ENCODE measurements at places on chromosomes 7 and 10. TPM values are rescaled to one million over a fixed set of nuclear protein-coding genes. Genes with fewer than 3 reads are reported as not detected.

Gene KLF14
- total RNA-seq, result not detected

Gene MRLN
- not detected for total RNA-seq

Gene EVX1
- not detected for total RNA-seq

DNA sequence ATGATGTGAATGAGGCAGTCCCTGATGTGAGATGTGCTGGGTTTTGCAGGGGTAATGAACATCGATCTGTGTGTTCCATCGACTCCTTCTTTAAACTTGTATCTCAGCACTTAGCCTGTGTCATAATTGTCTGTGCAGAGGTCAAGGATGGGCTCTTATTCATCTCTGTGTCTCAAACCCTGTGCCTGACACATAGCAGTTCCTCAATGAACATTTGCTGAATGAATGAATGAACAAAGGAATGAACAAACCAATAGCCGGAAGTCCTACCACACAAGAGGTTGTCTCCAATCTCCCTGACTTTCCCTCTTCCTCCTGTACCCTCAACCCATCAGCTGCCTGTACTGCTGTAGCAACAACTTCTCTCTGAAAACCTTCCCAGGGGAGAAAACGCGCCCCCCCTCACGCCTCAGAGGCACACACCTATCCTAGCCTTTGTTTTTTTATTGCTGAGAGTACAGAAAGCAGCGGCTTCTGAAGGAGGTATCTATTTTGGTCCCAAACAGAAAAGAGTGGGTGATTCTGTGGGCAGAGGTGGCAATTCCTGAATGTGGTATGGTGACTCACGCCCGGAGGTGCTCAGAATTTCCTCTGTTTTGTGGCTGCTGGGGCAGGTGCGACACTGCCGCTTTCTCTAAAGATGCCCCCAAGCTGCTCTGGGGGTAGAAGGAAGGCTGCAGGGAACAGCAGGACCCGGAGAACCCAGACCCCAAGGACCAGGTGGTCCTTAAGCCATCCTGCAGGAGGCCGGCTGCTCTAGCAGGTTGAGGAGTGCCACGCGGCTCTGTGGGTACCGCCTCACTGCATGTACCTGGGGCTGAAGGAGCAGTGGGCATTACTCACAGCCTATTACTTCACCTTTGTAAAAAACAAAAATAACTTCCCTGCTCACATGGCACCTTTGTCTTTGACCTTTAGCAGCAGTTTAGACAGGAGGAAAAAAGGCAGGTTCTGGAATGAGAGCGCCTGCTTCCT is 9.6 kb downstream of the IL2RA start:
- DNase-seq, result peak; percentile 10

GRCh38 chr7:66013938-66014337 is 31.9 kb upstream of the GUSB start:
- DNase-seq, result peak; percentile 31

GRCh38 chr7:44396931-44397545 is 71.6 kb upstream of the CAMK2B start:
- no peak for DNase-seq

DNA sequence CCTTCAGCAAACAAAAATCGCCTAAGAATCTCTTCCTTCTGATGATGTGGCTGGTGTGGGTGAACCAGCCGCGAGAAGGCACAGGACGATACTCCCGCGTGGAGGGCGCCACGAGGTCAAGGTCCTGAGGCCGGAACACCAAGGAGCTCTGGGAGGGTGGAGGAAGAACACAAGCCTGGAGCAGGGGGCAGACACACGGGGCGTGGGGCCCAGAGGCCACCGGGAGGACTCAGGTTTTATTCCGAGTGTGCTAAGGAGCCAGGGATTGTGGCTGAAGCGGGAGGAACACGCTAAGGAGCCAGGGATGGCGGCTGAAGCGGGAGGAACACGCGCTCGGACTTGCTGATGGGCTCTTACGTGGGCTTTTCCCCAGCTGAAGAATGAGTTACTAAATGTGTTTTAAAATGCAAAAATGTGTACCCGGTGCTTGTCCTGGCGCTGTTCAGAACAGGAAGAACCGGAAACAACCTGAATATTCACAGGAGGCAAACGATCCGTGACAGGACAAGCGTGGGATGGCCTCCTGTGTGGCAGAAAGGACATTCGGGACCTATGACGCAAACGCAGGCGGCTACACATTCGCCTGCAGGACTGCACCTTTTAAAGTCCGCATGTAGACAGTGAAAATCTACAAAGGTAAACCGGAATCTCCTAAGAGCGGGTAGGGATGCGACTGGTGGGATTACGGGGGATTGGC is 64.0 kb downstream of the MAD1L1 start:
- DNase-seq, result peak; percentile 5

DNA sequence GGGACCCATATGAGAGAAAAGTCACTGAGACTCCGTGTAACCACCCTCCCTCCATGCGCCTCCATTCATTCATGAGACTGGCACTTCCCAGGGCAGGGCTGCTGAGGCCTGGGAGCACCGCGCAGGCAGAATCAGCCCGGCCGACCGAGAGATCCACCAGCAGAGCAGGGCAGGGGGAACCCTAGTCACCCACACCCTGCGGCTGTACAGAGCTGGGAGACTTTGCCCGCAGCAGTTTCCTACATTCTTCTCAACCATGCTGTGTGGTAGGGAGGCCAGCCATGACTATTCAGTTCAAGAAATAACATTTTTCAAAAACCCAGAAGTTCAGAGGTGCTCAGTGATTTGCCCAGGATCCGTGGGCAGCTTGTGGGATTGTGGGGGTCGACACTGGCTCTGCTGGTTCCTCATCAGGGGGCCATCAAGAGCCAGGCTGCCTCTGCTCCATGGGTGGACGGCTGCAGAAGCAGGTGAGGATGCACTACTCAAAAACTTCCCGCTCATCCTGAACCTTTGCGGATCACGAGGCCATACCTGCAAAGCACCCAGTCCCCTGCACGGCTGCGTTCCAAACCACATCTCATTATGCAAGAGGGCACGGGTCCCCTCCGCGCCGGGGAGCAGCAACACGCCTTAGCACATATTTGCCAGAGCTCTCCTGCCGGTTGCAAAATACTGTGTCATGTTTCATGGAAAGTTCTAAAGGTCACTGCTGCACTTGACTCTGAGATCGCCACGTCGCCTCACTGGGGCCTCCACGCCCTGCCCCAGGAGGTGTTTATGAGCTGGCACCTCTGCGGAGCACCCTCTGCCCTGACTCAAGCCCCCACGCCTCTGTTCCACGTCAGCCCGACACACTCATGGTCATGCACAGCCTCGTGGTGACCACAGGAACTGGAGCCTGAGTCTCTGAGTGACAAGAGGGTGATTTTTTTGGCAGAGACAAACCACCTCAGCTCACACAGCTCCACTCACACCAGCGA is 132.0 kb downstream of the PRKAG2 start:
- DNase-seq, result peak; percentile 84

- no peak for DNase-seq
Observed at GRCh38 chr7:131642429-131642828, 86.0 kb upstream of the PODXL start.

- no peak for DNase-seq
Observed at GRCh38 chr7:47779341-47779771, 168.9 kb downstream of the PKD1L1 start.

GRCh38 chr10:18664841-18665478 is 5.7 kb downstream of the ARL5B start:
- no peak for DNase-seq

GRCh38 chr7:65746398-65746669 is 126.5 kb upstream of the VKORC1L1 start:
- DNase-seq, result peak; percentile 70

DNA sequence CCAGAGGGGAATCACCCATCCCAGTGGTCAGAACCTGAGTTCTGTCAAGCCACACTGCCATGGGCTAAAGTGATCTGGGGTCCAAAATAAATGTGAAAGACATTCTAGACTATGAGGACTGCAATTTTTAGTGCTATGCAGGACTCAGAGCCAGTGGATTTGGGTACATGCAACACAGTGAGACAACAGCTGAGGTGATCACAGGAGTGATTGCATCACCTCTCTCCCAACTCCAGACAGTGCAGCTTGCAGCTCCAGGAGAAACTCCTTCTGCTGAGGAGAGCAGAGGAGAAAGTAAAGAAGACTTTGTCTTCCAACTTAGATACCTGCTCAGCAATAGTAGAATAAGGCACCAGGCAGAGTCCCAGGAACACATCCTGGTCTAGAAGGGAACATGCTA is 682.0 kb upstream of the POT1 start:
- DNase-seq, result no peak

DNA sequence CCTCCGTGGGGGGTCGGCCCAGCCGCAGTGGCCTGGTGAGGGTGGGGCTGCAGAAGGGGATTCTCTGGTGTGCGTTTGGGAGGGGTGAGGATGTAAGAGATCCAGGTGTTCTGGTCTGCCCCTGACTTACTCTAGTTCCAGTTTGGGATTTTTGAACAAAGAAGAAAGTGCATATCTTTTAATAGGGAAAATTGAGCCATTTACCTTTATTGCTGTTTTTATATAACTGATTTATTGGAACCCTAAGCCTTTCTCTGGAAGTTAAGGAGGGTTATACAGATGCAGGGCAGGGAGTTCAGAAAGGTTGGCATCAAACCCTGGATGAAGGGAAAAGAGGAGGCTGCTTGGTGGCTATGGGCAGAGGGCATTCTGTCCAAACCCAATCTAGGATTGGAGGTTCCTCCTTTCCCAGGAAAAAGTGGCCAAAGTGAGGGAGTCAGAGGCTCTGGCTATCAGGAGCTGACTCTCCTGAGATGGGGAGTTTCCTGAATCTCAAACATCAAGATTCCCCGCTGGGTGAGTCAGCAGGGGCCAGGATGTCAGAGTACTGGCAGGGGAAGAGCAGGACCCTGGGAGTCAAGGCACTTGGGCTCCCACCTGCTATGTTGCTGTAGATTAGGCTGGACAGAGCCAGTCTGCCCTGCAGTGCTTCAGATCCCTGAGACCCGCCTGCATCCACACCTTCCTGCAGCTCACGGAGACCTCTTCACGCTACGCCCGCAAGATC is 67.5 kb downstream of the CLIP2 start:
- DNase-seq, result no peak

DNA sequence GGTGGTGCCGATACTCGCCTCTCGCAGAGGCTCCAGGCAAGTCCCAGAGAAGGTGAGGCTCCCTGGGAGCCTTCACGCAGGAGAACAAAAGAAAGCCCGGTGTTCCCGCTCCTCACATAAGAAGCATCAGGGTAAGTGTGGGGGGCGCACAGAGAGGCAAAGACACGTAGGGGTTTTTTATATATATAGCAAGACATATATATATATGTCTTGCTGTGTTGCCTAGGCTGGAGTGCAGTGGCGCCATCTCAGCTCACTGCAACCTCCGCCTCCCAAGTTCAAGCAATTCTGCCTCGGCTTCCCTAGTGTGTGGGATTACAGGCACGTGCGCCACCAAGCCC is 61.3 kb downstream of the PDIA4 start:
- DNase-seq, result no peak

DNA sequence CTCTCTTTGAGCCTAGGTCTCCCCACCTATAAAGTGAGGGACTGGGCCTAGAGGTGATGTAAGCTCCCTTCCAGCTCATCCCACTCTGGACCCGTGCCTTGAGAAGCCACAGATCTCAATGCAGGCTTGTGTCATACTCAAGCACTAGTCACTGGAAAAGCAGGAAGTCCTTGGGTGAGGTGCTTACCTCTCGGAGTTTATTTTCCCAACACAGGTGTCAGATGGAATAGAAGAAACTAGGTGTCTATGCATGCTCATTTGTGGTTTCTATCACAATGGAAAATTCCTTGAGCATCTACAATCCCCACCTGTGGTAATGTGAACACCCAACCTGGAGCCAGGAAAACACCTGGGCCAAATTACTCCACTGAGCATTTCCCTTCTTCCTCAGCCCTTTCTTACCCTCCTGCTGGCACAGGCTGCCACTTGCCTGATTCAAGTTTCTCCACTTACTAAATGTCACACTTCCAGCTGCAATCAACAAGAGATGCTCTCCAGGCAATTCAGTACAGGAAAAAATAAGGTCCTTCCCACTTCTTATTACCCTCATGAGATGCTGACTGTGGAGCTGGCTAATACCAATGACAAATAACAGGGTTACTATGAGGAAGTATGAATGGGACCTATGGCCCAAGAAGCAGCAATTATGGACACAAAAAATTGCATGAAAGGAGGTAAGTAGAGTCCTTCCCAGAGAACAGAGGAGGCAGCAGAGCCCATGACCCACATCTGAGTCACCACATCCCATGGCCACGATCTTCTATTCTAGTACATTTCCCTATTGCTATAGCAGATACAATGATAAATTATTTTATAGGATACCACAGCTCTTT is 13.1 kb downstream of the LSM5 start:
- DNase-seq, result peak; percentile 94

DNA sequence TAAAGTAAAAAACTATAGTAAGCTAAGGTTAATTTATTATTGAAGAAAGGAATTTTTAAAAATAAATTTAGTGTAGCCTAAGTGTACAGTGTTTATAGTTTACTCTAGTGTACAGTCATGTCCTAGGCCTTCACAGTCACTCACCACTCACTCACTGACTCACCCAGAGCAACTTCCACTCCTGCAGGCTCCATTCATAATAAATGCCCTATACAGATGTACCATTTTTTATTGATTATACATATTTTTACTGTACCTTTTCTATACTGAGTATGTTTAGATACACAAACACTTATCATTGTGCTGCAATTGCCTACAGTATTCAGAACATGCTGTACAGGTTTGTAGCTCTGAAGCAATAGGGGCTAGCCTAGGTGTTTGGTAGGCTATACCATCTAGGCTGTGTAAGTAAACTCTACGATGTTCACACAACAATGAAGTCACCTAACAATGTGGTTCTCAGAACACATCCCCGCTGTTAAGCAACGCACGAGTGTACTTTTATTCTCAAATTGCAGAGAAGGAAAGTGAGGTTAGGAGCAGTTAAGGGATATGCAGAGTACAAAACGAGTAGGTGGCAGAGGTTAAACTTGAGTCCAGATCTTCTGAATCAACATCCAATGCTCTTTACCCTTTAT is 38.9 kb upstream of the PLCE1 start:
- peak; percentile 84 for DNase-seq

DNA sequence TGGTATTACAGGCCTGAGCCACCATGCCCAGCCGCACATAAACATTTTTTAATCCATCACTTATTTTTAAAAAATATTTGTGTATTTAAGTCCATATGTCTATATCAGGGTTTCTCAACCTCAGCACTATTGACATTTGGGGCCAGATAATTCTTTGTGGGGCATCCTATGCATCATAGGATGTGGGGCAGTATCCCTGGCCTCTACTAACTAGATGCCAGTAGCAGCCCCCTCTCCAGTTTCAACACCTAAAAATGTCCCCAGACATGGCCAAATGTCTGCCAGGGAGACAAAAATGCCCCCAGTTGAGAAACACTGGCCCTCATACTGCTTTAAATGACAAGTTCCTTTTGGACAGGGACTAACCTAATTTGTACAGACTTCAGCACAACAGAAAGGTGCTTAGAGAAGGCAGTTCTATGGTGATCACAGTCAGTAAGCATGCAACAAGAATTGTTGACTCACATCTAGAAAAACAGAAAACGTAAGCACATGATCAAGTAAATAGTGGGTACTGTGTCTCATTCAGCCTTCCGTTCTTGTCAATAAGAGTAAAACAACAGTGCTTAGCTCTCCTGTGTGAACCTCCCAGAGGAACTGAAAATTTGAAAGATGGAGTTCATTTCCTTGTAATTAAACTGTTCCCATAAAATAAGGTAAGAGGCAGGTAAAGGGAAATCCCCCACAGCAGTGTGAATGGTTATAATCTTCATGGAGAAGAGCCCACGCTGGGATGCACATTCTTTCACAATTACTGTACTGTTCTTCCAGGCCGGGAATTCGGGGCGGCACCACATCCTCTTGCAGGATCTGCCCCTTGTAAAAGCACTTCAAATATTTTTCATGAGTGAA is 17.3 kb upstream of the ADRB1 start:
- peak; percentile 93 for DNase-seq

- DNase-seq, result no peak
Observed at GRCh38 chr10:17122052-17122451, 7.6 kb downstream of the CUBN start.

All from bronchial epithelial cell (primary cell).